ENCODE measurements at places on chromosomes 1 and 21.
A peak's percentile ranks its signal among the peaks of the same experiment; 100 is the strongest.

GRCh38 chr1:226172589-226172988 is 14.0 kb downstream of the ACBD3 start:
- no peak for DNase-seq

DNA sequence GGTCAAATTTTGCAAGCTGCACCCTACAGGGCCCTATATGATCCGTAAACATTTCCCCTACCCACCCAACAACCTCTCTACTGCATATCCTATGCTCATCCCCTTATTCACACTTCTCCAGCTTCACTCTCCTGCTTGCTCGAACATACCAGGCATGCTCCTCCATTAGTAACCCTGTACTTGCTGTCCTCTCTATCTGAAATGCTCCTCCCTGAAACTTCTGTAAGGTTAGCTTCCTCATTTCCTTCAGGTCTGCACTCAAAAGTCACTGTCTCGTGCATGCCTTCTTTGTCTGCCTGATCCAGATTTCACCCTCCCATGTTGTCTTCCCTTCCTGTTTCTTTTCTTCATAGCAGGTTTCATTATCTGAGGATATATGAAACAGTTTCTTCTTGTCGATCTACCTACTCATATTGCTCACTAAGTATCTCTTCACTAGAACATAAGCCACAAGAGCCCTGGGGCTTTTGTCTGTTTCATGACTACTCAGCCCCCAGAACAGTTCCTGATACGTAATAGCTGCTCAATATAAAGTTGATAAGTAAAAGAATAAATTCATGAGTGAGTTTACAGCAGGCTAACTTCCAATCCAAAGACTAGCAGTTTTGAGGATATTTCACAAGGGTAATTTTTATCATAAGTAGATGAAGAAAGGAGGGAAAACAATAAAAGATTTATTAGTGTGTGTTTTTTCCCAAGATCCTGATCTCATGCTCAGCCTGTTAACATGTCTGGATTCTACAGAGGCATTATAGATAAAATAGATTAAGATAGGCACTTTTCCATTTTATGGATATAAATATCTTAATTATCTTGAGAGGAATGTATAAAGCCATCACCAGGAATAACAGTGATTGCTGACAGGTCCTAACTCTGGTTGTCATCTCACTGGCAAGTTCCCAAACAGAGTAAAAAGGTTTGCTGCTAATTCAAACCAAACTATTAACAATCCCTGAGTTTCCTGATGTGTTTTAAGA is 392.5 kb upstream of the ESRRG start:
- no peak for DNase-seq

GRCh38 chr1:78622548-78622947 is 2.3 kb downstream of the IFI44L start:
- DNase-seq = no peak

DNA sequence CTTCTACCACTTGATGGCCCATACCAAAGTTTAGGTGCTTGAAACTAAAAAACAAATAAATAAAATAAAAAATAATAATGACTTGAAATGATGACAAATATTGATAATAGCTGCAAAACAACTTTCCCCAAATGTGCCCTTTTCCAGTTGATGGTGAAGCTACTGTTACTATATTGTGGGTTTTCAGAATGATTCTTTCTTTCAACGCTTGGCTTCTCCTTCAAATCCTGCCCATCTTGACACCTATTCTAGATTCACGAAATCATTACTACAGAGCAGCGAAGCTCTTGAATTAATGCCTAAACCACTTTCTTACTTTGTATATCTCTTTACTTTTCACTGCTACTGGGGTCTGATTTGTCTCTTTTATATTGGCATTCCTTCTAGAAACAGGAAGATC is 9.2 kb upstream of the C1orf141 start:
- no peak for DNase-seq

GRCh38 chr1:157399984-157400382 is 152.3 kb downstream of the FCRL5 start:
- DNase-seq = no peak

GRCh38 chr1:162703708-162704107 is 71.4 kb downstream of the DDR2 start:
- DNase-seq = no peak

DNA sequence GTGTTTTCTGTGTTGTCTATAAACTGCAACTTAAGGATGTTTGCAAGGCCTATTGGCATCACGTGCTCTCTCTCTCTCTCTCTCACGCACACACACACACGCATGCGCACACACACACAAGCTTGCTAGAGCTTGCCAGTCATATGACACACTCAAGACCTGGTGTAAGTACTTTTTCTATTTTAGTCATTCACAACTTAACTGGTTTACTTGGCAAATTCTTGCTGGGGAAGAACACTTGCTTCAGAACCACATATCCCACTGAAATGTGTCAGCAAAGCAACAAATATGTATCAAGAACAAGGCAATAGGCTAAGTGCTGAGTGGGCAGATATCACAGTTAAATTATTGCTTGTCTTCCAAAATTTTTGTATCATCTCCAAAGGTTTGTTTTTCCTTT is 107.8 kb downstream of the DISC1 start:
- peak; percentile 5 for DNase-seq

- DNase-seq = no peak
Measured at GRCh38 chr1:110647254-110647891, 27.4 kb downstream of the KCNA3 start.

DNA sequence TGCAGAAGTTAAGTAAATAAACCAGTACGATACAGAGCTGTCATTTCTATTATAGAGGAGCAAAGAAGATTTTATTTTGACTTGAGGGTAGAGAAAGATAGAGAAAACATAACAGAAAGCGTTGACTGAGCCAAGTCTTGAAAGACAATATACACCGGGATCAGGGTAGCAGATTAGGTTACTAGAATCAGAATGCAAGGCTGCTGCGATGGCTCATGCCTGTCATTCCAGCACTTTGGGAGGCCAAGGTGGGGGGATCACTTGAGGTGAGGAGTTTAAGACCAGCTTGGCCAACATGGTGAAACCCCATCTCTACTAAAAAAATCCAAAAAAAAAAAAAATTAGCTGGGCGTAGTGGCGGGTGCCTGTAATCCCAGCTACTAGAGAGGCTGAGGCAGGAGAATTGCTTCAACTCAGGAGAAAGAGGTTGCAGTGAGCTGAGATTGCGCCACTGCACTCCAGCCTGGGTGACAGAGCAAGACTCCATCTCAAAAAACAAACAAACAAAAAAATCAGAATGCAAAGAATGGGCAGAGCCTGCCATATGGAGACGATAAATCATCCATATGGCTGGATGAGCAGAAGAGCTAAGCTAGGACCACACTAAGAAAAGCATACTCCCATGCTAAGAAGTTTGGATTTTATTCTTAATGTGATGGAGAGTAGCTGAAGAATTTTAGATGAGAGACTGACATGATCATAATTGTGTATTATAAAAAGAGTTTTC is 9.9 kb upstream of the ABCD3 start:
- no peak for DNase-seq
